Ureter (tissue), 1 donor: ENCODE measurements at places on chromosomes 16 and 17. TPM values are rescaled to one million over a fixed set of nuclear protein-coding genes. Genes with fewer than 3 reads are reported as not detected.

GRCh38 chr17:63740464-63741142 lies 996 bp downstream of the STRADA start:
- no peak for DNase-seq

- DNase-seq: no peak
These were observed 311.4 kb downstream of the SNX29 start for GRCh38 chr16:12287796-12288536.

GRCh38 chr16:65947951-65948350 lies 418.5 kb upstream of the CDH5 start:
- no peak for DNase-seq

CFAP52 gene
- not detected for total RNA-seq

TMEM88 gene
- 9.9 TPM for total RNA-seq

- DNase-seq: no peak
These were observed 179.1 kb upstream of the CHMP6 start for GRCh38 chr17:80812362-80813088.

- no peak for DNase-seq
These were observed 4.0 kb upstream of the PPP1R27 start for GRCh38 chr17:81838753-81839255.

DNA sequence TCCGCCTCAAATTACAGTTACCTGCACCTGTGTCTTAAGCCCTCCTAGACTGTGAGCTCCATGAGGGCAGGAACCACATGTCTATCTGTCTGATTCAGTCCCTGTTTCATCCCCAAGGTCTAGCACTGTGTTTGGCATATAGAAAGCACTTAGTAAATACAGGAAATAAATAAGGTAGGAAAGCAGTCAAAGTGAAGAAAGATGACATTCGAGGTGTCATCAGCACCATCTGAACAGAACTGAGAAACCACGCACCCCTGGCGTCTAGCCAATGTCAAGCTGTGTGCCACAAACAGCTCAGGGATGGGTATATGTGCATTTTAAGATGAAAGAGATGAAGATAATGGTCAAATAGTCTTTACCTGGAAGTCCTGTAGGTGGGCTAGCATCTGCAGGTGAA lies 79.6 kb upstream of the ATP2A3 start:
- no peak for DNase-seq

NOTUM gene
- 4.0 TPM for total RNA-seq

KSR1 gene
- 61.9 TPM for total RNA-seq

DNA sequence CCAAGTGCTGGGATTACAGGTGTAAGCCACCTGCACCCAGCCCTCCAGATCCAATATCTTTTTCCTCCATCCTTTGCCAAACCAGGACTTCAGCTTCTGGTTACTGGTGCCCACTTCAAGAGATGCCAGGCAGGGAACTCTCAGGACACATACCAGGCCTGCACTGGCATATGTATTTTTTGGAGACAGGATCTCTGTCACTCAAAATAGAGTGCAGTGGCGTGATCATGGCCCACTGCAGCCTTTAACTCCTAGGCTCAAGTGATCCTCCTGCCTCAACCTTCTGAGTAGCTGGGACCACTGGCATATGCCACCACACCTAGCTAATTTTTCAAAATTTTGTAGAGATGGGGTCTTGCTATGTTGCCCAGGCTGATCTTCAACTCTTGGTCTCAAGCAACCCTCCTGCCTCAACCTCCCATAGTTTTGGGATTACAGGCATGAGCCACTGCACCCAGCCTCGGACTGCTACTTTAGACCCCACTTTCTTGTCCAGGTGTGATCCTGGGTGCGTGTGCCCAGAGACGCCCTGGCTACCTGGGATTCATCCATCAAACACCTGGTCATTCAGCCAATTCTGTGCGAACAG lies 55.8 kb downstream of the BMERB1 start:
- no peak for DNase-seq
